RPMI7951 (cell line): ENCODE measurements at places on chromosomes 3 and 15.

GRCh38 chr3:66497985-66498671 is 2.7 kb downstream of the LRIG1 start:
- DNase-seq, result no peak

- DNase-seq, result no peak
Measured at GRCh38 chr3:172466553-172467130, 18.4 kb upstream of the GHSR start.

DNA sequence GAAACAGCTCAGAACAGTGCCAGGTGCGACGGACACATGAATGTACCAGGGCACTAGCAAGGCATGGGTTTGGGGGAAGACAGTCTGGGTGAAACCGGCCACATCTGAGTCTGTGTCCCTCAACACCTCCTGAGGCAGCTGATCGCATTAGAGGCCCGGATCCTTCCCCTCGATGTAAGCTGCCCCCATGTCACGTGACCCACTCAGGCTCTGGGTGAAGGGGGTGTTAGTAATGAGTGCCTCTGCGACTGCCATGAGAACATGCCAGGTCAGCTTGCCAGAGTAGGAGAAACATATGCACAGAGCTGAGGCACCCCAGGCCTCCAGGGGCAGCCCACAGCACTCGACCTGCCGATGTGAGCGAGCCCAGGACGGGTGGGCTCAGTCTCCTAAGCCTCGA is 29.7 kb downstream of the PRR23E start:
- DNase-seq, result no peak

GRCh38 chr3:142026333-142026732 is 123.0 kb downstream of the TFDP2 start:
- DNase-seq, result no peak

DNA sequence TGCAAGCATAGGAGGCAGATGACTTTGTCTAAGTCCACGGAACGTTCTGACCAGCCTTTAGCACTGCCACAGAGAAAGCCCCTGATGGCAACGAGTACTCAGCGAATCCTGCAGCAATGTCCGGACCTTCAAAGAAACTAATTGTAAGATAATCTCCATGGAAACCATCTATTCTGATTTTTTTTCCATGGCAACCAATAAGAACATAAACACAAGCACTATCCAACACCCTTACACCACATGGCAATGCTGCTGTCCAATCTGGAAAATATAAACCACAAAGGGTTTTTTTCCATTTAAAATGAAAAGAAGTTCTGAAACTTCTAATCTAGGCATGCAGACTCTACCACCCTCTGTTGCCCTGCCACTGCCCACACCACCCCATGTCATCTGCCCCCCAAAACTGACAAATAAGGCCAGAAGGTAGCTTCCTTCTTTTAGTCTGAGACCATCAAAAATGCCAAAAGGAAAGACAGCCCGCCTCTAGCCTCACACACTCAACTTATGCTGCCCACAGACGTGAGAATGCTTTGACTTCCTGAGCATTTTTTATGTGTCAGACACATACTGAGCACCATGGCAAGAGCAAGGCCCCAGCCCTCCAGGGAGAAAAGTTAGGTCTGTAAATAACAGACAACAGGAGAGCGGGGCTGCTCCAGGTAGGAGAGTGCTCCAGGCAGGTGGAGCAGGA is 44.5 kb downstream of the POC1A start:
- peak; percentile 15 for DNase-seq

DNA sequence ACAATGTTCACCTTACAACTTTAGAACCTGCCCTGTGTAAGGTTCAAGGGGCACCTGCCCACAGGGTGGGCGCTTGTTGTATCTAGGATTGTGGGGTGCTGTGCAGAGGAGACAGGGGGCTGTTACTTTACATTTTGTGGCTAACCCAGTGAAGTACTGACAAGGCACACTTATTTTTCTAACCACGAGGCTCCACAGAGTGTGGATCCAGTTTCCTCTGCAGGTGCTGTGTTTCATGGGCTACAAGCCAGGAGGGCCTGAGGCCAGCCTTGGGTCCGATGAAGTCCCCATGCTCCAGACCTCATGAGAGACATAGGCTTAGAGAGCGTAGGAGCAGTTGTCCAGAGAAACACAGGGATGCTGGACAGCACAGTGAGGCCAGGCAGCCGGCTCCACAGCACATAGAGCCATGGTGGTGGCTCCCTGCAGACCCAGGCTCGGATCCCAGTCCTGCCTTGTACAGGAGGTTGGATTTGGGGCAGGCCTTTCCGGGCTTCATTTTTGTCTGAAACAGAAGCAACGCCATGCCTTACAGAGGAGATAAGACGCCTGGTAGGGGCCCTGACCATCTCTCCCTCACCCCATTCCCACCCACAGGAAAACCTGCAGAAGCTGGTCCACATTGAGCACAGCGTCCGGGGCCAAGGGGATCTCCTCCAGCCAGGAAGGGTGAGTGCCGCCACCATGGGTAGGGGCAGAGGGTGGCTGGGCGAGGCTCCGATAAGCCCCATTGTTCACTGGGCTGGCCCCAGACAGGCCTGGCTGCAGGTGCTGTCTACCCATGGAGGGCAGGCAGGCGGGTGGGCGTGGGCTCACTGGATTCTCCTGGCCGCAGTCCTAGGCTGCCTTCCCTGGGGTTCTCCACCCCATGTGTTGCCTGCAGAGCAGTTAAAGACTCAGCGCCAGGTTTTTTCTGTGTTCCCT is 40.1 kb upstream of the NR2C2 start:
- no peak for DNase-seq

DNA sequence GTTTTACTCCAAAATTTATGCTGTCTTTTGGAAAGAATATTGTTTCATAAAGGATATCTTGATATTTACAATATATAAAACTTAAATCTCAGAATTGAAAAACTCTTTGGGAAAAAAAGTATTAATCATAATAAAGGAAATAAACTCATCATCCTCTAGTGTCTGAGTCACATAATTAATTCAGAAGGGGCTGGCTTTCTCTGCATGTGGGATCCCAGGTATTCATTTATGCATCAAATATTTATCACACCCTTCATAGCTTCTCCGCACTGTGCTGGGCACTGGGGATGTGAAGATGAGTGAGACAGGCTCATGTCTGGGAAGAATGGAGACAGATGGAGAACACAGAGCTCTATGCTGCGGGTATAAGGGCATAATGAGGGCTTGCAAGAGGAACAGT is 65.6 kb downstream of the CCNL1 start:
- DNase-seq, result no peak

- DNase-seq, result no peak
Measured at GRCh38 chr3:1288805-1289494, 196.1 kb downstream of the CNTN6 start.

DNA sequence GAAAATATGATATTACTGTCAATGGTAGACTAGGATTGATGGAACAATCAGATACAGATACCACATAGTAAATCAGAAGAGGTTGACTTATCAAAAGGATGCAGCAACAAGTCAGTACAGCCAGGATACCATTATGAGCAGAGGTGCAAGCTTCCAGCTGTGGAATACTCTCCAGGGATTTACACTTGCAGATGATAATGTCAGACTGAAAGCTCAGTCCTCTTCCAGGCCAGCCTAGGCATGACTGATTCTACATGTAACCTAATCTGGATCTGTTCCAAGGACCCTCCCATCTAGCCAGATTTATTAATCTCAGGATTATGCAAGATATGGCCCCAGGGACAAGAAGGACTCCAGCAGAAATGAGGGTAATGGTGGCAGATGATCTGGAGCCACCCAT is 8.2 kb downstream of the FILIP1L start:
- peak; percentile 20 for DNase-seq

DNA sequence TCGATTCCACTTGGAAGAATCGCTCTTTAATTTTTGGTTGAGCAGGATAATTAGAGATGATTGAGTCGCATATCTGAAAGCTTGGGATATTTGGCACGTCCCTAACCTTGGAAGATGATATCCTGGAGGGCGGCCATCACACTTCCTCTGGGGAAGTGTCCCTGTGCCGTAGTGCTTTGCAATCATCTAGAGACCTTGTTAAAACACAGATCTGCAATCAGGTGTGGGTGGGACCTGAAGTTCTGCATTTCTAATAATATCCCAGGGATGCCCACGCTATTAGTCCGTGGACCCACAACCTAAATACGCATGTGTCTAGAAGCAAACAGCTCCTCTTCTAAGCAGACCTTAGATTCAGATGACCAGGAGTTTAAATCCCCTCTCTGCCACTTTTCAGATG is 20.5 kb downstream of the MYO1E start:
- no peak for DNase-seq

- DNase-seq, result peak; percentile 88
Measured at GRCh38 chr3:194140520-194141414, 4.8 kb downstream of the HES1 start.

DNA sequence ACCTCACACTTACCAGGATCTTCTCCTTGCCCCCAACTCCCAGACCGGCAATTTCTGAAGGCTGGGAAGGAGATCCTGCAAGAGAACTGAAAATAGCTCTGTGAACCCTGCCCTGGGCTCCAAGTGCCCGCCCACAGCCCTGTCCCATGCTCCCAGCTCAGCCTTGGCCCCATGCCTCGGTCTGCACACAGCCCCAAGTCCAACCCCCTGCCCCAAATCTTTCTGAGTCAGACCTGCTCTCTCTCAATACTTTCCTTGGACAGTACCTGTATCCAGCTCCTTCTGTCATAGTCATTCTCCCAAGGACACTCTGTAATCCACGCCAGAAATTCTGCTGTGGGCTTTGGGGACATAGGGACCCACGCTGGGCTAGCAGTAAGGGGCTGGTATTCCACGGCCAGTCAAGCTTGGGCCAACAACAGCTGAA is 6.3 kb upstream of the SMAD3 start:
- no peak for DNase-seq

DNA sequence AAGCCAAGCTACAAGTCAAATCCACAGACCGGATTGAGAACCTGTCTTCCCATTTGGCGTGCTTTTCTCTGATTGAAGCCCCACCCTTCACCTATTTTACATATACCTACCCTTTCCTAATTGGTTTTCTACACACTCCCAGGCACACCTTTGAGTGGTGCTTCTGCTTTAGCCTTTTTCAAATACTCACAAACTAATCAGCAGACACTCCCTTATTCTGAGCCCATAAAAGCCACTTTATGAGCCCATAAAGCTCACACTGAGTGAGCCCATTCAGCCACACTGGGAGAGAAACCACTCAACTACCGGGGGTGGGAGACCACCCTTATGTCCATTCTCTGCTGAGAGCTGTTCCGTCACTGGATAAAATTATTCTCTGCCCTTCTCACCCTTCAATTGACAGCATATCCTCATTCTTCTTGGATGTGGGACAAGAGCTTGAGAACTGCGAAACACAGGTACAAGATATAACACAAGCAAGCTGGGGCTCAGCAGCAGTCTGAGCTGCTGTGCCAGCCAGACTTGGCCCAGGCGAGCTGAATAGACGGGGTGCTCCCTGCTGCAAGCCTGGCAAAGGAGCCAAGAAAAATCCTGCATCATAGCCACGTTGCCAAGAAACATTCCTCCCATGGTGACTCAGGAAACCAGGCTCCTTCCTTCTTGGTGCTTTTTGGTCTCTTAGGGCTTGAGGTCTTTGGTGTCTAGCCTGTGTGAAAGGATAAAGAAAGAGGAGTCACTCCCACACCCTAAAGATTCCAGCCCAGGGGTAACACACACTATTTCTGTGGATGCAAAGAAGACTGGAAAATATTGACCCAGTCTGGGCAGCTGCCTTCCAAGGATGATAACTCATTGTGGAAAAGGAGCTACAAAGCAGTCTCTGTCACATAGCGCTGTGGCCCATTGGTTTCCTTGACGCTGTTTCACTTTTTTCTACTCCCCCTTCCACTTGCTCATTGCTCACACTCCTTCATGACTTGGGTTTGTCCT is 609.7 kb downstream of the MCTP2 start:
- DNase-seq, result peak; percentile 37

DNA sequence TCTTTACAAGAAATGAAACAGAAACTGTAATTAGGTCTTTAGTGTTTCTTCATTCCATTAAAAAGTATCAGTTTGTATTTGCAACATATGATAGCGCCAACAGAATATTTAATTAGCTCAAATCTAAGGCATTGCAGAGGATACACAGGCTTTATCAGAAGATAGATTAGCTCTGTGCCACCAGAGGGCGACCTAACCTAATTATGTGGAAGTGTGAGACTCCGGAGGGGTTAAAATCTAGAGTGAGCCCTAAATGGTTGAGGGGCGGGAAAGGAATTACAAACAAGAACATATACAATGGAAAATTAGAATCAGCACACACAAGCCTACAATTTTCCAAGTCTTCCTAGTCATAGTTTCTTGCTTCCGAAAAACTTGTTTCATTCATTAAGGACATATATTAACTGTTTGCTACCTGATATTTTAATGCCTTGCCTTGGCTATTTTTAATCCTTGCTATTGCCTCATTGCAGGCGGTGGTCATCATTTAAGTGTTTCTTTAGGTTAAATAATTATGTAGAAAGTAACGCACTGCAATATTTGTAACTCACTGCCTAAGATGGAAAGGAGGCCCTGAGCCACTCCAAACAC is 18.0 kb upstream of the RYR3 start:
- peak; percentile 56 for DNase-seq

DNA sequence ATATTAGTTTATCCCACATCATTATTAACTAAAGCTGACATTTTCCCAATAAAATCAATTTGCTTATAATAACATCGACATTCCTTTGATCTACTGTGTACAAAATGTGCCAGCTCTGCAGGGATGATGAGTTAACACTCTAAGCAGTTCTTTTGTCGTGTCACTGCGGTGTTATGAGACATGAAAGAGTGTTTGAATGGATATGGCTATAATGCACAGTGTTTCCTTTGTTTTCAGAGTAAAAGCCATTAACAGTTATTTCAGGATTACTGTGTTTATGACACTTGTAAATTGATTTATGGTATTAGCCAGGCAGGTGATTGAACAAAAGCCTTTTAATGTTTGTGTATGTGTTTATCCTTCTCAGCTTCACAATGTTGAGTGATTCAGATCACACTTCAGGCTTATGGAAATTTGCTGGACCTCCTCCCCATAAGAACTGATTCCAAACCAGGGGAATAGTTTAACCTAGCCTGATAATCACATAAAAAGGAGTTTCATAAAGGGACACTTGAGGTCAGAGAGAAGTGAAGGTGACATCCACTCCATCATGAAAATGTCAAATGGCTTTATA is 115.7 kb downstream of the CHL1 start:
- no peak for DNase-seq

GRCh38 chr3:46453526-46454208 is 11.0 kb downstream of the LTF start:
- DNase-seq, result no peak

- peak; percentile 15 for DNase-seq
Measured at GRCh38 chr15:80031841-80032240, 27.6 kb upstream of the ZFAND6 start.

DNA sequence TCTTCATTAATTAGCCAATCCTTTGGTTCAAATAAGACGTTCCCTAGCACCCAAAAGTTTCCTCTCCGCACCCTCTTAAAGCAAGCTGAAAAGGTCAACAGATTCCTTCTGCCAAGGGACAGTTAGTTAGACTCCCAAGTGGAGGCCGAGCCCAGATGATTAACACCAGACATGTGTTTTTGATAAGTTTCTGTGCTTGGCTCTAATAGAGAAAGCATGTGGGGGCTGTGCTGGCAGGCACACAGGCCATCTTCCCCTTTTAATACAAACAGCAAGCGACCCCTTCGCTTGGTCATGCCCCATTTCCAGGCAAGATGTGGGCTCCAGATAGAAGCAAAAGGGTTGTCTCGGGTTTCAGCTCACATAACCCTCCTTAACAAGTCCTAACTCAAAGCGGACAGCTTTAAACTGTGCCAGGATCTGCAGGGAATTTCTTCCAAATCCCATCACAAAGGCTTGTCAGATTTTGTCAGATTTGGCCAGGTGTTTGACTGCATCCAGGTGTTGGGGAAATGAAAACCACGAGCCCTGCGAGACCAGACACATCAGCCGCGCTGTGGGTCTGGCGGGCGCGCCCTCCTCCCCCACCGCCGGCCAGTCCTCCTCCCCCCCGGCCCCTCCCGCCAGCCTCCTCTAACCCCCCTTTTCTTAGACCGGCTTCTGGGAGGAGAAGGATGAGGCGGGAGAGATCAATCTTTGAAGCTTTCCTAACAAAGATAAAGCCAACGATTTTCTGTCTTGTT is 3.3 kb downstream of the HES1 start:
- peak; percentile 95 for DNase-seq
